ENCODE measurements at places on chromosomes 6 and 20.
A peak's percentile ranks its signal among the peaks of the same experiment; 100 is the strongest.

DNA sequence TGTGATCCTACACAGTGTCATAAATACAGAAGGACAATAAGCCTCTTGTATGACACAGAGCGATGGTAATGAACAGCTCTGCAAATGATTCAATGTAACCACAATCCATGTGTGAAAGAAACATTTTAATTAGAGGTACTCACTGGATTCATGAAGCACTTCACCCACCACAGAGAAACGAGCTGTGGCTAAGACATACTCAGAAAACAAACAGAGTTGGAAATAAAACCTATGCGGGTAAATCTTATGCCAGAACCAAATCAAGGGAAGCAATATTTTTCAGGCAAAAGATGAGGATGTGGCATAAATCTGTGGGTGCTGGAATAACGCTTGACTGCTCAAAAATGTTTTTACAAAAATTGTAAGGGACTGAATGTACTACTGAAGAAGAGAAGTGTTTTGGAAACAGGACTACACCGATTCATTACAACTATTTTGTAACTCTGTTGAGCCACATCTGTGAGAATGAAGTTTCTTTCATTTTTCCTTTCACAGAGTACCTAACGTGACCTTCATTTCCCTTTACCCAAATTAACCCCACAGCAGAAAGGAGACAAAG is 112.1 kb downstream of the WDR27 start:
- DNase-seq: peak; percentile 12

DNA sequence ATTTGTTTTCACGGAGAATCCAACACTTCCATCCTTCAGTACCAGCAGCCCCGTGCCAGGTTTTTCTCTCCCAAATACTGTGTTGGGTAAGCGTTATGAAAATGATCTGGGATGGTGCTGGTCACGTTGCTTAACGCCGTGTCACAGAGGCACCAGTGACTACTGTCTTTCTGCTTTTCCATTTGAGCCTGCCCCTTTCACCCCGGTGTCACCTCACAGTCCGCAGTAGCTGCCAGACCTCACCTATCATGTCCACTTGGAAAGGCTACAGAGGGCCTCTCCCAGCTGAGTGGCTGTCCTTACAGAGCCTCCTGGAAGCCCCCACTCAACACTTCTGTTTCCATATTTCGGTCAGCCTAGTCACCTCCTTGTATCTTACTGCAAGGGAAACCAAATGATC is 176.5 kb upstream of the ARID1B start:
- no peak for DNase-seq

- no peak for DNase-seq
These were observed 23.8 kb upstream of the FAM217A start for GRCh38 chr6:4102687-4103244.

GRCh38 chr20:37267667-37268313 is 6.2 kb upstream of the GHRH start:
- DNase-seq: no peak

DNA sequence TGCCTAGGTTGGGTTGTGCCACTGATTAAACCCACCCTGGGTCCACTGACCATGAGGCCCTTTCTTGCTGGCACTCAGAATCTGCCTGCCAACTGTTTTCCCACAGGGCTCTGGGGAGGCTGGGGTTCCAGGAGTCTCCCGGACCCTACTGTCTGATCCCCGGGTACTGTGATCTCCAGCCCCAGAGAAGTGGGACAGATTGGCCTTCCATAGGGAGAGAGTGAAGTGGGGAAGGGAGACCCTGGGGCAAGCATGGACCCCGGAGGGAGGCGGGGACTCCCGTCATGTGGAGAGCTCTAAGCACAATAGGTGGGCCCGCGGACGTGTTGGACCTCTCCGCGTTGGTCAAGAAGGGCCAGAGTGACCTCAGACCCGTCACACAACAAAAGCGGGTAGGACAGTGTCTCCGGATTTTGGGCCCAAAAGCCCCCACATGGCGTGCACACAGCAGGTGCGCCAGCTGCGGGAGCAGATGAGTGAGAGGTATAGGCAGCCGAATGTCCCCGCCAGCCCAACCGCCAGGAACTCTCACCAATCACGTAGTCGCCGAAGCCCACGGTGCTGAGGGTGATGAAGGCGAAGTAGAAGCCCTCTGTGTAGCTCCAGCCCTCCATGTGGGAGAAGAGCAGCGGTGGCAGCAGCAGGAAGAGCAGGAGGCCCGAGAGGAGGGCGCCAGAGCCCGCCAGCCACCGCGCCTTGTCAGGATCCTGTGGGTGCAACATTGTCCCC is 10.6 kb downstream of the KCNK17 start:
- DNase-seq: no peak
